ENCODE measurements at places on chromosomes 1 and 21.

GRCh38 chr1:201482755-201483154, 13.8 kb upstream of the PHLDA3 start:
- no peak for DNase-seq

DNA sequence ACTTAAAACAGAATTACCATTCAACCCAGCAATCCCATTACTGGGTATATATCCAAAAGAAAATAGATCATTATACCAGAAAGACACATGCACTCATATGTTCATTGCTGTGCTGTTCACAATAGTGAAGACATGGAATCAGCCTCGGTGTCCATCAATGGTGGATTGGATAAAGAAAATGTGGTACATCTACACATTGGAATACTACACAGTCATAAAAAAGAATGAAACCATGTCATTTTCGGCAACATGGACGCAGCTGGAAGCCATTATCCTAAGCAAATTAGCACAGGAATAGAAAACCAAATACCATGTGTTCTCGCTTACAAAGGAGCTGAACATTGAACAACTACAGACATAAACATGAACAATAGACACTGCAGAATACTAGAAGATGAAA, 244.8 kb upstream of the PROX1 start:
- DNase-seq: no peak

DNA sequence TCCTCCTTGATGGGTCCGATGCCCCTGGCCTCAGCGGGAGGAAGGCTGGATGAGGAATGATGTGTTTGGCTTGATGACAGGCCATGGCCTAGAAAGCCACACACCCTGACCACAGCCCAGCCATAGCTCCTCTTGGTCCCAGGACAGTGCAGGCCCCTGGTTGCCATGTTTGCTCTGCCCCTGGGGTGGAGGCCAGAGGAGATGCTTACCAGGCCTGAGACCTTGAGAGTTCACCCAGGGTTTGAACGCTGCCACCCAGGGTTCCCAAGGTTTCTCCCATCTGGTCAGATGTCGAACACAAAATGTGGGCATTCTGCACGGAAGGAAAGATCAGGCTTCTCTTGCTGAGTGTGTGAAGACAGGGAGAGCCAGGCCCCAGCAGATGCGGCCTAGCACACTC, 2.6 kb downstream of the C1orf226 start:
- no peak for DNase-seq

- no peak for DNase-seq
Observed at GRCh38 chr1:38005195-38006007, at the start of gene FHL3. FHL3 (minus strand) TSS chr1:38005514; CDS start chr1:37999412, 6,102 bp downstream.

GRCh38 chr1:177741476-177741875, 228.4 kb downstream of the SEC16B start:
- DNase-seq: no peak

- DNase-seq: no peak
Observed at GRCh38 chr1:113991467-113991997, 12.3 kb downstream of the OLFML3 start.

DNA sequence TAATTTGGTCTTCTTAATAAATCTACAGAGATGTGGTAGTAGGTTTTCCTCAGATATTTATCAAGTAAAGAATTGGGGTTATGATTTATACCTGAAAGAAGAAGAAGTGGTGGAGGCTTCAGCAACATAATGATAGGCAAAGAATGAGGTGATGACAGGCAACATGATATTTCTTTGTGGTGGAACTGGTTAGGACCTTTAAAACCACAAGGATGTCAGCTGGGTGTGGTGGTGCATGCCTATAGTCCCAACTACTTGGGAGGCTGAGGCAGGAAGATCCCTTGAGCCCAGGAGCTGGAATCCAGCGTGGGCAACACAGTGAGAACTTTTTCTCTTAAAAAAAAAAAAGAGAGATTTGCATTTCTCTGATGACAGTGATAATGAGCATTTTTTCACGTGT, 34.1 kb upstream of the COL11A1 start:
- DNase-seq: no peak

DNA sequence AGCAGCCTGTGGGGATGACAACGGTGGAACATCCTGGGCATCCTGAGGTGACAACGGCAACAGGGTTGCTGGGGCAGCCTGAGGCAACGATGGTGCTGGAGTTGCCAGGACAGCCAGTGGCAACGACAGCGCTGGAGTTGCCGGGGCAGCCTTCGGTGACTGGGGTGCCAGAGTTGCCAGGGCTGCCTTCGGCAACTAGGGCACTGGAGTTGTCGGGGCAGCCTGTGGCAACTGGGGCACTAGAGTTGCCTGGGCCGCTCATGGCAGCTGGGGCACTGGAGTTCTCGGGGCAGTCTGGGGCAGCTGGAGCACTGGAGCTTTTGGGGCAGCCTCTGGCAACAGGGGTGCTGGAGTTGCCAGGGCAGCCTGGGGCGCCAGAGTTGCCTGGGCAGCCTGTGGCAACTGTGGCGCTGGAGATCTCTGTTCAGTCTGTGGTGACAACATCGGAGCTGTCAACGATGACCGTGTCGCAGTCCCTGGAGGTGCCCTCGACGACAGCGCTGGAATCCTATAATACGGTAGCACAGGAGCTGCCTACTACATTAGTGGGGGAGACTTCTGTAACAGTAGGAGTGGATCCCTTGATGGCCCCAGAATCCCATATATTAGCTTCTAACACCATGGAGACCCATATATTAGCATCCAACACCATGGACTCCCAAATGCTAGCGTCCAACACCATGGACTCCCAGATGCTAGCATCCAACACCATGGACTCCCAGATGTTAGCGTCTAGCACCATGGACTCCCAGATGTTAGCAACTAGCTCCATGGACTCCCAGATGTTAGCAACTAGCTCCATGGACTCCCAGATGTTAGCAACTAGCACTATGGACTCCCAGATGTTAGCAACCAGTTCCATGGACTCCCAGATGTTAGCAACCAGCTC, 8.2 kb downstream of the SON start:
- DNase-seq: no peak

- no peak for DNase-seq
Observed at GRCh38 chr1:28078680-28079626, 9.5 kb downstream of the EYA3 start.

DNA sequence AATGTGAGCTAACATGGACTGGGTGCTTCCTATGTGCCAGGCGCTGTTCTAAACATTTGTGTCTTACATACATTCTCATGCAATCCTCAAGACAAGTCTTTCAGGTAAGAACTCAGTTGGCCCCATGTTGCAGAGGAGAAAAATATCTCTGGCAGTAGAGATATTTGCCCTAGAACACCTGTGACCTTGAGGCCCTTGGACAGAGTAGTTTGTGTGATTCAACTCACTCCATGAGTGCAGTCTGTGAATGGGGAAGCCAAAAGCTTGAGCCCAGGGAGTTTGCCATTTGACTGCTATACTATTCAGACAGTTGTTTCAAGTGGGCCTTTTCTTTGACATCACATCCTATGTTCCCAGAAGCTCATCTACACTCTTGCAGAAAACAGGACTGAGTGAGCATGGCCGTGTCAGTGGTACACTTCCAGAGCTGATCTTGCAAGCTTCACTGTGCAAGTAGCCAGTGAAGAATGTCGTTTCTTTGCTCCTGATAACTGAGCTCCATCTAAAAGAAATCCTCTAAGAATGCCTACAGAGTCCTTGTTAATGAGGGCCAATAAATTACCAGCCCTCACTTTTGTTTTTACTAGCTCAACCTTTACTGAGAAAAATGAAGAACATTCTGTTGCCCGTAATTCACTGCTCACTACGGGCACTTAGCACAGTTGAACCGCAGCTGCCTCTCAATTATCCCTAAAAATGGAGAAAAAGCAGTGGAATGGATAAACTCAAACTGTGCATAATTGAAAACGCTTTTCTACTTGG, 98.7 kb upstream of the C8B start:
- no peak for DNase-seq

DNA sequence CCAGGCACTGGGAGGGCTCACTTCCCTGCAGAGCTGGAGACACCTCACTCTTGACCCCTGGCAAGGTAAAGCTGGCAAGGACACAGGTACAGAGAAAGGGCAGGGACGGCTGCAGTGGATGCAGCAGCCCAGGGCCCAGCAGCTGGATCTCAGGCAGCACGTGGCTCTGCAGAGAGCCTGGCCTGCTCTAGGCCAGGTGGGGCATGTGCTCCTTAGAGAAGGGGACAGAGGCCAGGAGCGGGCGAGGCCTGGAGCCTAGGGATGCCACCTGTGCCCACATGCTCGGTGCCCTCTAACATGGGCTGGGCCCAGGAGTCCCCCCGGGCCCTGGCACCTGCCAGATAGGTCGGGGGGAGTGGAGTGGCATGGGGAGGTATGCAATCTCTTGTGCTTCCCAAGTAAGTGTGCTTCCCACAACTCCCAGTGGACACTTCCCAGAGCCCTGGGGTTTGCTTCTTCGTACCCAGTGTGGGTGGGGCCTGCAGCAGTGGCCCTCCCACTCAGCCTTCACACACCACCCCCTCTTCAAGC, 30.0 kb downstream of the WNT3A start:
- DNase-seq: no peak

DNA sequence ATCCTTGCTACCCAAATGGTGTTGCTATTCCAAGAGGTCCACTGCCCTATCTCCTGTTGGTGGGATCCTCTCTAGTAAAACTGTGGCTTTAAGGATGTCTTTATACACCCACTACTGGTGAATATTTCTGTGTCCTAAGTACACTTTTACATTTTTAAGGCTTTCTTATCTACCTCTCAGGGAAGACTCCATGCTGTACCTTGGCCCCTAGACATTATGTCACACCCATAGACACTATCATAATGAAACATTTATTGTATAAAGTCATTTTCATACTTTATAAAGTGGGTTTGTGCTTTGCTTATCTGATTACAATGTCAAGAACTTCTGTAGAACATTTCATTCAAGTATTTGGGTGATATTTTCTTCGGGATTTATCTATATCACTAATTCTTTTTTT, 270.3 kb upstream of the SNX7 start:
- DNase-seq: no peak

GRCh38 chr1:65948609-65949229, 156.0 kb downstream of the PDE4B start:
- DNase-seq: no peak

GRCh38 chr1:43197343-43198127, 25.4 kb downstream of the CFAP57 start:
- no peak for DNase-seq

GRCh38 chr1:198517623-198518199, 22.8 kb downstream of the ATP6V1G3 start:
- DNase-seq: no peak
